ENCODE measurements at places on chromosomes 3 and 15.

DNA sequence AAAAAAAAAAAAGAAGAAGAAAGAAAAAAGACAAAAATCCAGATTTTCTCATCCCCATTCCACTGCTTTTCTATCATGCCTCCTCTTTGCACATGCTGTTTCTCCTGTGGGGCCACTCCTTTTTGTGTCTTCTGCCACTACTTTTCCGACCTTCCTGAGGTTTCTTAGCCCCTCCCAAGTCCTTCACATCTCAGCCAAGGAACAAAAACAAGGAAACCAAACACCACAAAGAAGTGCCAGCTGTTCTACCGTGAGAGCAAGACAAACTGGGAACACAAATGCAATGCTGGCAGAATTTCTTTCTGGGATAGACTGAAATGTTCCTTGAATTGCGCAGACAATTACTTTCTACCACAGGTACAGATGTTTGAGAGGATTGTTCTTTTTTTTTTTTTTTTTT, 83.2 kb downstream of the MB21D2 start:
- DNase-seq = peak; percentile 40

DNA sequence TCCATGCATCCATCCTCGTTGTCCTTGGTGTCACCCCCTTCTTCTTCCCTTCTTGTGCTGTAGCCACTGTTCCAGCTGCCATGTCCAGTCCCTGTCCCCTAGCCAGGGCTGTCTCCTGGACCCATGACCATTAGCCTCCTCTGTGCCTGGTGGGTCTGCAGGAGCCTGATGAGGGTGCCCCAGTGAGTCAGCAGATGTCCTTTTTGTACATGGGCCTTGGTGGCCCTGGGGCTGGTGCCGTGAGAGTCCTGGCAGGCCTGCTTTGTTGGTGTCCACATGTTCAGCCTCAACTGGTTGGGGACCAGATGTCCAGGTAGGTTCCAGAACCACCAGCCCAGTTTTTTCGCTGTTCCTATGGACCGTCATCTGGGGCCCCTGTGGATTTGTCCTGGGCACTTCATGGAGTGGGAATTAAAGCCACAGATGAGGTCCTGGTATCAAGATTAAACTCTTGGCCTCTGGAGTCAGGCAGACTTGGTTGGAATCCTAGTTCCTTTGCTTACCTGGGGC, 66.1 kb downstream of the FBLN2 start:
- DNase-seq = no peak

GRCh38 chr3:47643092-47643491, 64.4 kb upstream of the CSPG5 start:
- no peak for DNase-seq

DNA sequence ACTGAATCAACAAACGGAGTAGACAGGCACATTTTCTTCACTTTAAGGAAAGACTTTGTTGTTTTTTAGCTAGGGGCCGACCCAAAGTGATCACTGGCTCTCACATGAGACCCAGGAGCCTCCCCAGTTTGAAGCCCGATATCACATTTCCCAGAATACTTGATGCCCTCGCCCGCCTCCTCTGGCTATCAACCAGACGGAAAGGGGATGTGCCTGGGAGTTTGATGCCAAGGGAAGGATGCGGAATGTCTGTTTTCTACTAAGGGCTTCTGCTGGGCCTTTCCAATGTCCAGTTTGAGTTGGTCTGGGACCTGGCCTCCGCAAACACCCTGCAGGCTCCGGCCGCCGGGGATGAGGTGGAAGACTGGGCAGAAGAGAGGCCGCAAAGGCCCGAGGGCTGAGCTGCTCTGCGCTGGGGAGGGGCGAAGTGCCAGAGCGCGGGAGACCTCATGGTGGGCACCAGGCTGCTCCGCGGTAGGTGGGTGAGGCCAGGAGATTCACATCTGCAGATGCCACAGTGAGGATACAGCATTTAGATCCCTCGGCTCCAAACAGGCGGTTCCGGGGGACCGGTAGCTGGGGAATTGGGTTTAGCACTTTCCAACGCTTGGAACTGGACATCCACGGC, 491 bp upstream of the ZNF774 start:
- DNase-seq = no peak

DNA sequence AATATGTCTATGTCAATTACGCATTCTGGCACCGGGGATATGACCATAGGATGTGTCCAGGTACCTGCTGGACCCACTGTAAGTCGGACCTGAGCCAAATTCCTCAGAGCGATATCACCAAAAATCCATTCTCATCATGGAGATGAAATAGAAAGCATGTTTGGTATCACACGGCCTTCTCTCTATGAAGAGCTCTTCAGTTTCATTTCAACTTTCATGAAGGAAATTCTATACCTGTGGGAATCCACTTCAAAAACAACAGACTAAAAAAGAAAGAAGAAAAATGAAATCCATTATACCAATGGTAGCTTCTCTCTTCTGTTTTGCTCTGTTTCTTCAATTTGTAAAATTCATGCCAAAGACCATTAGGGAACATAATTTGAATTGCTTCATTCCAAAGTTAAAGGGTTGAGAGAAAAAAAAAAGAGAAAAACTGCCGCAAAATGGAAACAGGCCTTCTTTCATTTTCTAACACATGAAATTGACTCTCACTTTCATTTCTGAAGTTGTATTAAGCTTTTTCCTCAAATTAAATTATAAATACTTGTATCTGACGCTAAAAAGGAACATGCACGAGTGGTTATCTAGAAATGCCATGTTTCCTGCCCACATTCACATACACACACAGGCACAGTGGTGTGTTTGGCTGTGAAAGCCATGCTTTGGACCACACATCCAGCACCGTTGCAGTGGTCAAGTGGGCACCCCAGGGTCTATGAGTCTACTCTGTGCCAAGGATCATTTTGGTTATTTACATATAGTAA, 46.9 kb upstream of the DIPK2A start:
- DNase-seq = no peak

DNA sequence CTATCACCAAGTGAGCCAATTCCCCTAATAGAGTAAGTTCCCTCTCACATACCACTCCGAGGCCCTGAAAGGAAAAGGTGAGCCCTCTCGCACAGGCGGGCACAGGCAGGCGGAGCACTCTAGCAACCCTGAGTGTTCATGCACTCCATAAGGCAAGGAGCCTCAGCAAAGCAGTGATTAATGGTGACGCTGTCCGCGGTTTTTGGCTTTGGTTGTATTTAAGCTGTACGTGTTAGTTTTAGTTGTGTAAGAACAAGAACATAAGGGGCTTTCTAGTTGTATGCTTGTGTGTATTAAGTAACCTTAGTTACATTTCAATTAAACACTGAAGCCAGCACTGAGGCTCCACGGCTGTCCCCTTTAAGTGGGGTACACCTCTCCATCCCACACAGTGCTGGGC, 33.1 kb downstream of the KLHL25 start:
- DNase-seq = no peak

DNA sequence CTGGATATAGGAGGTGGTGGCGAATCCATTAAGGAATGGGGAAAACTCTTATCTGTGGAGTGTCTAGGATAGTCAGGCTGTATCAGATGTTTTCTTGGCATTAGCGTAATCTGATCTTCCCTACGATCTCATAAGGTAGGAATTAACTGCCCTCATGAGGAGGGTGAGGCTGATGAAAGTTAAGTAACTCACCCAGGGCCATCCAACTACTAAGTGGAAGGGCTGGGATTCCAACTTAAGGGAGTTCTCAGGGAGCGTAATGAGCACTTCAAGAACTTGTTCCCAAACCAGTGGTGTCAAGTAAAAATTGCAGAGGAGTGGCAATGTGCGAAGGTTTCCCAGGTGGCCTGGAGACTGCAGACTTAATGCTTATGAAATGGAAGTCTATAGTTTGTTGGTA, 55.9 kb upstream of the OSBPL11 start:
- peak; percentile 38 for DNase-seq

DNA sequence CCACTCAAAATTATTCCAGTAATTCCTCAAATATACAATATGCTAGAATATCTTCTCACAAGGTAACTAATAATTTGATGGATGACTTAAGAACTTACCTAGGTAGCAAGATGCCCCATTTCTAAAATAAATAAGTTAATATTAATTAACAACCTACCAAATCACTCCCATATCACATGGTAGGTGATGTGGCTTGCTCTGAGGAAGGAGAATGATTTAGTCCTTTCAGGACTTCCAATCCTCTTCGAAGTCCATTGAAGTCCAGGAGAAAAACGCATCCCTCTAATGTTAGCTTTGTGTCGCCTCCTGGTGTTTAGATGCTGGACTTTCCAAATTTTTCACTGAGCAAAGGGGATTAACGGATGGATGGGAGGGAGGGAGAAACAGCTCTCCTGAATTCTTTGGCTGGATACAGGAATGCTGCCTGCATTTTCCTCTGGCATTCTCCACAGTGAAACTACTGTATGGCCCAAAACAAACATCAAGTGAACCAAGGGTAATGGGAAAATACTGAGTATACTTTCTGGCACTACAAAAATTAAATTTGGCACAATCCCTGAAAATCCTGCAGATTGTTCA, 58.6 kb downstream of the PRICKLE2 start:
- no peak for DNase-seq

DNA sequence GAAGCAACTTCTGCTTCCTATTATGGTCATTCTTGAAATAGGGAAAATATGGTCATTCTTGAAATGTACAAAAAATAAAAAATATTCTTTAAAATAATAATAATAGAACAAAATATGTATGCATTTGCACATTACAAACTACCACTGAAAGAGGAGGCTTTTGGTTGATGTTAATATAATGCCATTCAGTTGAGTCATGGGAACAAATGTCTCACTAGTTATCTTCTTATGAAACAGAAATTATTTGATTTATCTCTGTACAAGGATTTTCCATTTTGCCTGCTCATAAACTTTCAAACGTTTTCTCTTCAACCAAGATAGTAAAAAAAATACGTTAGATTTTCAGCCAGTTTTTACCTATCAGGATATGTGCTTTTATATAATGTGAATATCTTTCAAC, 1662.7 kb downstream of the OTOL1 start:
- no peak for DNase-seq
